Activated CD4-positive, alpha-beta T cell treated with anti-CD3 and anti-CD28 coated beads, Interleukin-2, amount 50 U/mL, for 48 hours (primary cell): ENCODE measurements at places on chromosomes 3 and 15.

GRCh38 chr3:73141525-73141924, 80.1 kb downstream of the EBLN2 start:
- no peak for DNase-seq

DNA sequence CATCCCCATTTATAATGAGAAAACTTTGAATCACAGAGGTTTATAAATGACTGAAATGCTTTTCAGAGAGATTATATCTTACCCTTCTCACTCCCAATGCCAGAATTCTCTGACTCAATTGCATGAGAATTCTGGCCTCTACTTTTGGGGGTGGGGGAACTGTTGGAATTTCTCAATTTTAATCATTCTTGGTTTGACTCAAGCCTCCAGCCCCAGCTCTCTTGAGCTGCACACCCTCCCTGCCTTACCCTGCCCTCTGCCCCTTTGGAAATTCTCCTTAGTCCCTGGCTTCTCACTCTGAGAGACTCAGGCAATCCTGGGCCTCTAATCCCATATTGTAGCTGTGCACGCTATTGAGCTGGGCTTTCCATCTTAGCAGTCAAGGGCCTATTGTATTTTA, 44.2 kb downstream of the ZNF589 start:
- DNase-seq = no peak

DNA sequence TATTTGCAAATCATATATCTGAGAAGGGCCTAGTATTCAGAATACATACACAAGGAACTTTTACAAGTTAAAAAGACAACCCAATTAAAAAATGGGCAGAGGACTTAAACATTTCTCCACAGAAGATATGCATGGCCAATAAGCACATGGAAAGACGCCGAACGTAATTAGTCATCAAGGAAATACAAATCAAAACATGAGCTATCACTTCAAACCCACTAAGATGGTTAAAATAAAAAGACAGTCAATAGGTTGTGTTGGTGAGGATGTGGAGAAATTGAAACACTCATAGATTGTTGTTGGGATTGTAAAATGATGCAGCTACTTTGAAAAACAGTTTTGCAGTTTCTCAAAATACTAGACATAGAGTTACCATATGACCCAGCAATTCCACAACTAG, 61.2 kb upstream of the NEO1 start:
- no peak for DNase-seq

- no peak for DNase-seq
Measured at GRCh38 chr3:38662544-38662943, 13.1 kb upstream of the SCN5A start.
